ENCODE measurements at places on chromosomes 6 and 20. TPM values are rescaled to one million over a fixed set of nuclear protein-coding genes. Genes with fewer than 3 reads are reported as not detected.

DOK5 gene
- 0.38 TPM for polyA plus RNA-seq

FHL5 gene
- polyA plus RNA-seq = 3.2 TPM

TCF15 gene
- polyA plus RNA-seq = 0.80 TPM

TPD52L2 gene
- 33.8 TPM for polyA plus RNA-seq

Measured in pancreas (tissue), 10 donors.